ENCODE measurements at places on chromosomes 7 and 10.

DNA sequence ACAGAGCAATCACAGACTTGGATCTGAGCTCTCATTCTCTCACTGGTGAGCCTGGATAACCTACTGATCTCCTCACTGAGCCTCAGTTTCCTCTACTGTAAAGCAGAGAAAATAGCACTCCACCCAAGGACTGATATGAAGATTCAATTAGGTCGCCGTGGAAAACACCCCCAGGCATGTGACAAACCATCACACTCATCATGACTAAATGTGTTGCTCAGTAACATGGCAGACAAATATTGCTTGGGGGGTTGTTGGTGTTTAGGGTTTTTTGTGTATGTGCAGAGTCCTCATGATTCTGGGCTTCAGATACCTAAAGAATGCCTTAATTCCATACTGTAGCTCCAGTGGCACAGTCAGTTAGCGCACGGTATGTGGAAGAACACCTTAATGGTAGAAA is 122.1 kb upstream of the TCF7L2 start:
- no peak for DNase-seq

DNA sequence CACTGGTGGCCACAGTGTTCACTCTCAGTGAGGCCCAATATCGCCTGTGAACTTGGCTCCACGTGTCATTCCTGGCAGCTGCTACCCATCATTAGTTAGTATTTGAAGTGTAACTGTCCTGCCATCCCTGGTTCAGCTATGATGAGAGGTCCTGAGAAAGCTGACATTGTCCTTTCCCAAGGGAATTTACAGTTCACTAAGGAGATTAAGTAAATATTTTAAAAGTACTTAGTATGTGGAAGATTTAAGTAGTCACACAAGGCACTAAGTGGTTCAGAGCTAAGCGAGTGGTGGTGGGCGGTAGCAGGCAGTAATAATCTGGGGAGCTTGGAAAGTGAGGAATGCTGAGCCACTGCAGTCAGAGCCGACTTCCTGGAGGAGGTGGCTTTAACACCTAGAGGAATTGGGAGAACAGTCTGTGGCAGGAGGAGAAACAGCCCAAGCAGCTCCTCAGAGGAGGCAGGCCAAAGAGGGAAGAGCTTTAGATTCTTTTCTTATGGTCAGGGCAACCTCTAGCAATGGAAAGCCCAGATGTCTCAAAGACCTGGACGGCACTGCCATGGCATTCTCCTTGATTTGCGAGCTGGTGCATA is 519.7 kb downstream of the LRMDA start:
- no peak for DNase-seq

DNA sequence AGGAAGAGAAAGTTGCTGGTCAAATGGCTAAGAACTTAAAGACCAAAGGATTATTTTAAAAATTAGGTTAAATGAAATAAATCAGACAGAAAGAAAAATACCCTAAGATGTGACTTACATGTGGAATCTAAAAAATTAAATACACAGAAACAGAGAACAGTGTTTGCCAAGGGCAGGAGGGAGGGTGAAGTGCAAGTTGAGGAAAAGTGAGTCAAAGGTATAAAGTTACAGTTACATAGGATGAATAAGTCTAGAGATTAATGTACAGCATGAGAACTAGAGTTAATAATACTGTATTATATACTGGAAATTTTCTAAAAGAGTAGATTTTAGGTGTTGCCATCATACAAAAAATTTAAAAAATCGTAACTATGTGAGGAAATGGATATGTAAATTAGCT is 146.3 kb downstream of the MDFIC start:
- DNase-seq, result no peak

DNA sequence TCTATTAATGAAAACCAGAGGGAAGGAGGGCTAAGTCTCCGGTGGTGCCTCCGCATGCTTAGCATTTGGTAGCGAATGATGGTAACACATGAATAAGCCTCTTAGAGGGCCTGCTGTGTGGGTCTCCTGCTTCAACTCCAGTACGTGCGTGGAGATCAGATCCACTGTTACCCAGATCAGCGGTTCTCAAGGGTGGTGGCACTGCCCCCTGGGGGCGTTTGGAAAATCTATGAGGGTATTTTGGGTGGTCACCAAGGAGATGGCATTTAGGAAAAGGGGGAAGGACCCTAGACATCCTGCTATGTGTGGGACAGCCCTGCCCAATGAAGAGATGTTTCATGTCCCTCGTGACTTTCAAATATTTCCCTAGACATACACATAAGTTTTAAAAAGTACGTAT is 57.1 kb upstream of the TM9SF3 start:
- no peak for DNase-seq

GRCh38 chr10:52965938-52966401 is 193.4 kb upstream of the MBL2 start:
- no peak for DNase-seq

DNA sequence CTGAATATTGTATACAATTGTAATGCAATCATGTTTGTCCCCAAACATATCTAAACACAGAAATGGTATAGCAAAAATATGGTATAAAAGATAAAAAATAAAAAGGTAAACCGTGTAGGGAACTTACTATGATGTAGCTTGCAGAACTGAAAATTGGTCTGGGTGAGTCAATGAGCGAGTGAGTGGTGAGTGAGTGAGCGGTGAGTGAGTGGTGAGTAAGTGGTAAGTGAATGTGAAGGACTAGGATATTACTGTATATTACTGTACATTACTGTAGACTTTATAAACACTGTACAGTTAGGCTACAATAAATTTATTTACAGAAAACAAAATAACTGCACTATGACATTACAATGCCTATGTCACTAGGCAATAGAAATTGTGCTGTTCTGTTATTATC is 1163.2 kb upstream of the SORCS1 start:
- no peak for DNase-seq

- DNase-seq, result no peak
Observed at GRCh38 chr10:91049988-91050360, 129.1 kb upstream of the ANKRD1 start.

- no peak for DNase-seq
Observed at GRCh38 chr7:81029511-81029910, 110.7 kb upstream of the SEMA3C start.

GRCh38 chr7:152979376-152979775 is 219.8 kb downstream of the ACTR3B start:
- no peak for DNase-seq

GRCh38 chr10:35533565-35533964 is 71.6 kb upstream of the GJD4 start:
- no peak for DNase-seq

DNA sequence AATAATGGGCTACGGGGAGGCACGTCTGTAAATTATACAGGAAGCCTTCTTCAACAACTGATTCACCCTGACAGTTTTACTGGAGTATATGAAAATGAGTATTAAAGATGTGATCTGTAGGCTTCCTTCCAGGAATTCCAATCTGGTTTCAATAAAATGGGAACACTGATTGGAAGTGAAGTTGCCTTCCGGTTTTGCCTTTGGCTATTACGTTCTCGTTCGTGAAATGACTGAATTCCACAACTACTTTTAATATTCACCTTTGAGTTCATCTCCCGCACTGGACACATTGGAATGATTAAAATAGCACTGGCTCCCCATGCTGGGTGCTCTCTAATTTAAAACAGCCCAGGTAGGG is 350.1 kb upstream of the MKI67 start:
- no peak for DNase-seq

GRCh38 chr7:130844811-130845580 is 111.0 kb upstream of the KLF14 start:
- DNase-seq, result no peak

DNA sequence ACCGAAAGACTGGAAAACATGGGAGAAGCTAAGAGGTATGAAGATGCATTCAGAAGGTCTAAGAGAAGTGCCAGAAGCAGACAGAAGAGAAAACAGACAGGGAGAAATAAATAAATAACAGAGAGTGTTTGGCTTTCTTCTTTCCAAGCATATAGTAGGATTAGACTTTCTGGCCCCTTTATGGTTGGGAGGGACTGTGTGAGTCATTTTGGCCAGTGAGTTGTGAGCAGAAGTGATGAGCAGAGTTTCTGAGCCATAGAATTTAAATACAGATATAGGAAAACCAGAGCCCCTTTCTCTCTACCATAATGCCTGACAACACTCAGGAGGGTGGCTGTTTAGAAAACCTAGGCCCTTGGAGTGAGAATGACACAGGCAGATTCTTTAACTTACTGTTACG is 171.0 kb downstream of the PPP1R17 start:
- no peak for DNase-seq

GRCh38 chr7:77899516-77899915 is 100.9 kb downstream of the PHTF2 start:
- no peak for DNase-seq

GRCh38 chr10:16909271-16909767 is 92.1 kb upstream of the RSU1 start:
- DNase-seq, result no peak

GRCh38 chr7:22726345-22726906 is 574 bp upstream of the IL6 start:
- peak; percentile 25 for DNase-seq

- DNase-seq, result no peak
Observed at GRCh38 chr10:92691591-92692079, 1.9 kb downstream of the HHEX start.

- DNase-seq, result no peak
Observed at GRCh38 chr7:8259586-8260222, 2.3 kb downstream of the ICA1 start.

GRCh38 chr7:158829021-158829341 is 328 bp downstream of the ESYT2 start:
- DNase-seq, result no peak

DNA sequence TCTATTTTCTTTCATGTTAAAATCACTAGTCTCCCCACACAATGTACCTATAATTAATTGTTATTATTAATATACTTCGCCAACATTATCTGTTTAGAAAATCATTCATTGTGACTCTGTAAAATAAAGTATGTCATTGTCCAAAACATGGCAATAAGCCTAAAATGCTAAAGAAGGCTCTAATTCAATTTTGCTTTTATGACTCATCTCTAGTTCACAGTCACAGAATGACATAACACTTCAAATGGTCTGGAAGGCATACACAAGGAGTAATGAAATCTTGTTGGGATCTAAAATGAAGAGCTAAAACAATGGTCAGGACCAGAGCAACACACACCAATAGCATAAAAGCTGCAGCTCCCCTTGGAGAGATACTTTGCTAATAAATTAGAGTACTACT is 505.8 kb downstream of the GPAM start:
- DNase-seq, result no peak

DNA sequence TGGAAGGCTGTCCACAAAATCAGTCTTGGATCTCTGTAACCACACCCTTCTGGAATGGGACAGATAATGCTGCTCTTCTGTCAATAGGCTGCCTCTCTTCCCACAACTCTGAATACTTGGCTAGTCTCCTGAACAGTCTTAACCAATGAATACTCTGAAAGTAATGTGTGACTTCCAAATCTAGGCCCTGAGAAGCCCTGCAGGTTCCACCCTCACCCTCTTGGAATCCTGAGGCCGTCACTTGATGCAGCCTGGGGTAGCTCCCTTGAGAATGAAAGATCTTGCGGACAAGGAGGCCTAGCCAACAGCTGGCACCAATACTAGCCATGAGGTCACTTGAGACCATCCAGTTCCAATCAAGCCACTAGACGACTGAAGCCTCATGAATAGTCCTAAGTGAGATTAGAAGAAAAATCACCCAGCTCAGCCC is 109.2 kb downstream of the ARHGAP12 start:
- DNase-seq, result no peak

DNA sequence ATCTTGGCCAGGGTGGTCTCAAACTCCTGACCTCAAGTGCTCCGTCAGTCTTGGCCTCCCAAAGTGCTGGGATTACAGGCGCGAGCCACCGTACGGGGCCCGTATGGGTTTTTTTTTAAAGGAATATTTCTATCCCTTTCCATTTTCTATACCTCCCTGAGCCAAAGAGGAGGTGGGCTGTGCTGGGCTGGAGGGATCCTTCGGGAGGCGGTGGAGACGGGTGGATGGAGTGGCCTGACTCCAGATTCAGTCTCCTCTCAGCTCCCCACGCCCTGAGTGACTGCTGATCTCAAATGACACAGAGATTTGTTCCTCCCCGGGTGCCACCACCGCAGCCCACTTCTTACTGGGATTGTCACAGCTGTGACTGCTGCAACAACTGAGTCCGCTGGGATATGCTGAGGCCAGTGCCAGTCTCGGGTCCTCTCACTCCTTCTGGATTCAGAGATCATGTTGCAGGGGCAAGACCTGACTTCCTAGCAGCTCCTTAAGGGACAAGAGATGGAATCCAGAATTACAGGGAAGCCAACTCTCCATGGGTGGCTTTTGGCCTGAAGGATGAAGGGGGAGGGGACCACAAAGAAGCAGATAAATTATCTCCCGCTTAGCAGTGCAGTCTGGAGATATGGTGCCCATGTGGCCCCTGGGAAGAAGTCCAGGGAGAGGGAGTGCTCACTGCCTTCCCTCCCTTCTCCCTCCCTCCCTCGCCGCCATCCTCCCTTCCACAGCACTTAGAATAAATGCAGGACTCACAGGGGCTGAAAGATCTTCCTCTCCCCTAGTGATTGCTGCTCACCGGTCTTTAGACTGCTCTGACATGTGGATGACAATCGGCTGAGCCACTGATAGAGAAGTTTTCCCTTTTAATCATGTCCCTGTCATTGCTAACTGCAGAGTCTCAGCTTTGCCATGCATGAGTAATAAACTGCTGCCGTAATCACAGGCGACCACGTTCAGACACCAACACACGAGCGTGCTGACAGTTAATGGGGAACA is 14.3 kb downstream of the GALNT17 start:
- no peak for DNase-seq

DNA sequence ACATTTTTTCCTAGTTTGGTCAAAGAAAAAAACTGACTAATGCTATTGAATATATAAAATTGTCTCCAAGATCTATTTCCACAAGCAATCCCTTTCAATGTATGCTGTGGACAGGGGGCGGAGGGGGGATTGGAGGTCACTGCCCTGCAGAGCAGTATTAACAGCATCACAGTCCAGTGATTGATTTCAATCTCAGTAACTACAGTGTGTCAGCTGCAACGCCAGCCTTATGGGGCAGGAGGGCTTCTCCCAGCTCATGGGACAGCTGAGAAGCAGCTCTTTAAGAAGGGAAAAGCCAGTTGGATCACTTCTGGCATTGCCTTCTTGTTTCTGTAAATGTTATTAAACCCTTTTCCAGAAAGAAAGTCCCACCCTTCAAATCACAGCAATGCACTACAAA is 65.0 kb downstream of the RAPGEF5 start:
- DNase-seq, result no peak

DNA sequence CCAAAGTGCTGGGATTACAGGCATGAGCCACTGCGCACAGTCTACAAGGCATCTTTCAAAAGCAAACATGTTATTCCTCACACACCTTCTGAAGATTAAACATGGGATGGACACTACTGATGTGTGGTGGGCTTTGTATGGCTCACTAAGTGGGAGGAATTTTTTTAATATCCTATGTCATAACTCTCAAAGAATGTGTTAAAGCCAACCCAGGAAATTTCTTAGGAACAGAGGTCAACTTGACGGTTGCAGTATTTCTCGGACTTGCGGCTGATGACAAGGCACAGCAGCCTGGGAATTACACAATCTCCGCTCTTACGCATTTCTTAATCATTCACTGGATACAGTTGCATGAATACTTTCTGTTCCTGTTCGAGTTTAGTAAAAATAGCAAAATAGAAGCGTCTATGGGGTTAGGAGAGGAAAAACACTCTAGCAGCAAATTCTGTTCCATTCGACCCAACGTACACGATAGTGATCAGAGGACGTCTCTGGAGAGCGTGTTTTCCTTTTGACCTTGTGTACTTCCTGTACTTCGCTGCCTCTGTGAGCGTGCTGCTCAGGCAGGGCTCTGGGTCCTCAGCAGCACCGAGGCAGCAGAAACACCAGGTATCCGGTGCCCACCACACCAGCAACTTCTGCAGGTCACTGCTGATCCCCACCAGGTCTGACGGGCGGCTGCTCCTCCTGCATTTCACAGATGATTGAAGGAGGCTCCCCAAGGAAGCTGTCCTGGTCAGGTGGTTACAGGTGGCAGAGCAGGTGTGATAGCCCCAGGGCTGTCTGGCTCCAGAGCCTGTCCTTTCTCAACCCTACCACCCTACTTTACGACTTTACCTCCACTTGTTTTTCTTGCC is 26.4 kb upstream of the SRGN start:
- no peak for DNase-seq

Data from T-helper 17 cell (primary cell).